Cortex of kidney (tissue), 1 donor: ENCODE measurements at places on chromosomes 5 and 9.

DNA sequence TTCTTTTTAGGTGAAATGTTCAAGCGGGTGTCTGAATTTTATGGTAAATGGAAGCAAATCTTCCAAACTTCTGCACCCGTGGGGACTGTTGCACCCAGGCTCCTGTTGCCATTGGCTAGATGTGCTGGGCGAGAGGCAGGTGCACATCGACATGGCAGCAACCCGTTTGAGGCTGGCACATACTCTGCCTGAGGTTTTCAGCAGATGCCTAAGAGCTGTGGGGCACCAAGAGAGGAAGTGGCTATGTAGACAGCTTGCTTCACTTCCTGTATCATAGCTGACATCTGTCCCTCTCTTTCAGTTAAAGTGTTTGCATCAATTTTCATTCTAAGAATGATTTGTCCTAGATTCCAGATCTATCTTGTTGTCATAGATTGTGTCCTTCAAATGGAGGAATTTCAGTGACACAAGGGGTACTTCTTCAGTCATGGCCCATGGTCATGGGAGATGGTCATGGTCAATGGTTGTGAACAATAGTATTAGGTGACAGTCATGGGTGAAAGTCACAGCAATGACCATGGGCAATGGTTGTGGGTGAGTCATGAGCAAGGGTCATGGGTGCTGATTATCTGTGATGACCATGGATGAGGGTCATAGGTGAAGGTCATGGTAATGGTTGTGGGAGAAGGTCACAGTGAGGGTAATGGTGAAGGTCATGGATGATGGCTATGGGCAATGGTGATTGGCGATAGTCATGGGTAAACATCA lies 115.1 kb upstream of the IRX4 start:
- no peak for DNase-seq

DNA sequence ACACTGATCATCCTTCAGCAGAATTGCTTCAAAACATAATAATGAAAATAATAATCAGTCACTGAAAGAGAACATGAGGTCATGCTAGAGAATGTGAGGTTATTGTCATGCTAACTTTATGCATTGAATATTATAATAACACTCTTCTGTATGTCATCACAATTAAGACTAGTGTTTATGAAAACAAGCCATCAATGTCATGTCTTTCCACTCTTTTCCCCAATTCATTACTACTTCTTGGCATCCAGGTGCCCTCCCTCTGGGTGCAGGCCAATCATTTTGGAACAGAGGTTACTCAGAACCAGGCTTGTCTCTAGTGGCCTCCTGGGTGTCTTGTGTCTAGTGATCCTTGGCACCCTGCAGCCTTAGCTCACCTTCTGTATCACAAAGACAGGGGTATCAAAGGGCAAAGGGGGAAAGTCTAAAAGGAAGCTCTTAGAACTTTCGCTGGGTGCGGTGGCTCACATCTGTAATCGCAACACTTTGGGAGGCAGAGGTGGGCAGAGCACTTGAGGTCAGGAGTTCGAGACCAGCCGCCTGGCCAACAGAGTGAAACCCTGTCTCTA lies 217.6 kb upstream of the PIK3R1 start:
- no peak for DNase-seq

GRCh38 chr9:113558632-113559502 lies 95.3 kb downstream of the RGS3 start:
- DNase-seq = peak; percentile 31

- no peak for DNase-seq
Observed at GRCh38 chr9:126495411-126496180, 118.1 kb upstream of the LMX1B start.

- DNase-seq = no peak
Observed at GRCh38 chr5:123496892-123497291, 15.1 kb upstream of the CSNK1G3 start.

- DNase-seq = no peak
Observed at GRCh38 chr5:151047814-151048425, 27.5 kb downstream of the GPX3 start.

DNA sequence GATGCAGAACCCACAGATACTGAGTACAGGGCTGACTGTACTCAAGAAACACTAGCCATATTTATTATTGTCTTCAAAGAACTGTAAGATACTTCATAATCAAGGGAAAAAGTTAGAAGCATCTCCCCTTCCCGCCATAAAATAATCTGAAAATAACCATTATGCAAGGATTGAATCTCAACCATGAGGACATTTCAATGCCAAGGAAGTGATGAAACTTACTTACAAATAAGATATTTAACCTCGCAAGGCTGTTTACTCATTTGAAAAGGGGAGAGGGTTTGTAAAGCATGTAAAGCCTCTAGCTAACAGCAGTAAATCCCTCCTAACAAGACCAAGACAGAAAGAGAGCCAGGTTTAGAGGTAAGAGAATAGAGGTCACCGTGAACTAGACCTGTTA lies 6.3 kb downstream of the MYO10 start:
- DNase-seq = no peak

DNA sequence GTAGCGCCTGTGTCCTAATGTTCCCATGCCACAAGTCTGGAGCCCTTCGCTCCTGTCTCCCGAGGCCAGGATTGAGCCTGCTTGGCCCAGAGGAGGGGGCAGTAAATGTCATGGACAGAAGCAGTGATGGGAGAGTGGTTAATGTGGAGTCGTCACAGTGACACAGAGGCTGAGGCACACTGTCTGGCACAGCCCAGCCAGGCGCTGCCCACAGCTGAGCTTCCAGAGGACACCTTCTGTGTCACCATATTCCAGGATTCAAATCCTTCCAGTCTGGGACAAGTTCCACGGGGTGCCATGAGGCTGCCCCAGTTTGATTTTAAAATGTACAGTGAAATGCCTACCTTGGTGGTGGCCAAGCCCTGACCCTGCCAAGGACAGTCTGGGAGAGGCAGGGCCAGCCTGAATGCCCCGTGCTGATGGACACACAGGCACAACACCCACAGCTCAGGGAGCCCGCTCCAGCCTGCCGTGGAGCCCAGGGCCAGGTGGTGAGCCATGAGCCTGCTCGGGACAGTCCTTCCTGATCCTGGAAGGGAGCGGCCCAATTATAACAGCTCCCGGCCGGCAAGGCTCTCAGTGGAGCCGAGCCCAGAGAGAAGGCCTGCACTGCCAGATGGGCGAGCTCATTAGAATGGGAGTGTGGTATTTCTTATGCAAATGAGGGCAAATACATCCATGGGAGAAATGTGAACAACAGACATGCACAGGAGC lies 99.1 kb upstream of the RUFY1 start:
- no peak for DNase-seq

DNA sequence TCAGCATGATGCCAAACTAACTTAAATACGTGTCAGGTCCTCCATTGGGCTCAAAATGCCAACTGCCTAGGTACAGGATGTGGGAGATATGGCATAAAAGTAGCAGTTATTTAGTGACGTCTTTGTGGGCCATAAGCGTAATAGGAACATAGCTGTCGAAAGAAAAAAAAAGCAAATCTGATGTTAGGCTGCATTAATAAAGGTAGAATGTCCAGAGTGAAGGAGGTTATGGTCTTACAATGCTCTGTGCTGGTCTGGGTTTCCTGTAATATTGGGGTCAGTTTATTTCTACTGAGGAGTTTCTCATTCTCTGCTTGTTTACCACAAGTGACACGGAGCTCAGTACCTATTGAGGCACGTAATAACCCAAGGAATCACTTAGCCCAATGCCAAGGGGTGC lies 33.4 kb upstream of the SYNPO start:
- DNase-seq = no peak

DNA sequence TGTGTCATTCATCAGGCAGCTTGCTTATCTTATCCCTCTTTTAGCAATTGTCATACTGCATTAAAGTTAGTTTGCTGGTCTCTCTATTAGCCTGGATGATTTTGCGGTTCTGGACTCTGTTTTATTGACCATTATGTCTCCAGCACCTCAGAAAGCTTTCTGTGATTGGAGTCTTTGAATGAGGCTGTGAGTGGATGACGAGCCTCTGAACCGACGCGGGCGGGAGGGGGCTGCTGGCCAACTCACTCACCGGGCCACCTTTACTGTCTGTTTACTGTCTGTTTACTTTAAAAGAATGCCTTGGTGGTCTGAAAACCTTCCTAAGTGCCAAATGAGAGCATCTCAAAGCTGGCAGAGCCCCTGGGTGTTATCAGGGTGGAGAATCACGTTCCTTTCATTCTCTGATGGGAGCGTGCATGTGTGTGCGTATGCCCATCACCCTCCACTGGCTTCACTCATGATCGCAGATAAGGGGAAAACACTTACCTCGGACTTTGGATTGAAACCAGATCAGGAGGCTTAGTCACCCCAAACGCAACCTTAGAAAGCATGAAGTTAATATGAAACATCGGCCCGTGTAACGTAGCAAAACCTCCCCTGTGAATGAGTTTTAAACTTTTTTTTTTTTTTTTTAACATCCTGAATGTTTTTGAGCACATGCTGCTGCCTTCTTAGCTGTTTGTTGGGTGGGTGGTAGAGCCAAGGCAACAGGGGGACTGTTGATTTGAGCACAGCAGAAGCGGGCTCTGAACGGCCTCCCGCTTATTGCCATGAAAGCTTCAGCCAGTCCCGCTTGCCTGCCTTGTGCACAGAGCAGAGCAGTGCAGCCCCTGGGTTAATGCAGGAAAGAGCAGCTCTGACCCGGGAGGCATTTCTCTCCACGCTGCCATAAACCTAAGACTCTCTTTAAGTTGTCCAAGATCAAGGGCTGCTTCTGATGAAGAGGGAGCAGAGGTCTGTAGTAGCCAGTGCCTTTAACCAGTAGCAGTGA lies 173.6 kb downstream of the GADD45G start:
- DNase-seq = no peak

- no peak for DNase-seq
Observed at GRCh38 chr5:169914766-169915165, 65.5 kb downstream of the INSYN2B start.

DNA sequence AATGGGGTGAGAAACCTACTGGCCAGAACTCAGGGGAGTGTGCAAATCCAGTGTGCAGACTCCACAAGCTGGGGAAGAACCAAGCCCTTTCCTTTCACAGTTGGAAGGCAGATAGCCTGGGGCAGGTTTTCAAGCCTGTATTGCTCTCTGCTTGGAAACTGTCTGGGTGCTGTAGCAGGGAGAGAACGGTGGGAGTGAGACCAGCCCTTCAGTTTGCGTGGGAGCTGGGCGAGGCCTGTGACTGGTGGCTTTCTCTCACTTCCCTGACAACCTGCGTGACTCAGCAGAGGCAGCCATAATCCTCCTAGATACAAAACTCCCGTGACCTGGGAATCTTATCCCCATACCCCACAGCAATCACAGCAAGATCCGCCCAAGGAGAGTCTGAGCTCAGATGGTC lies 44.9 kb upstream of the SNCAIP start:
- DNase-seq = no peak

DNA sequence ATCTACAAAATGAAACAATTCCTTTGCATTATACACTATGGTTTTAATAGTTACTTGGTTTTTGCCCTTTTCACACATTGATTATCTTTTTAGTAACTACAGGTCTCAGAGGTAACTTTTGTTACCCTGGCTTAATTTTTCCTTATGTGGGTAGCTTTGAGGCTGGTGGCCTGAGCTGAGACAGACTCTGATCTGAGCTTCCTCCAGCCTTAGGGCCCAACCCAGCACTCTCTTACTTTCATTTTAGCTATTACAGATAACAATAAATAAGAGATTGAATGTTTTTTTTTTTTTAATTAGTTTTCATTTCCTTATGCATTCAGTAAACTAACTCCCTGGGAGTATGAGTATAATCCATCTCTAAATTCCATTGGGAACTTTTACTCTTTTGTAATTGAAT lies 15.1 kb upstream of the OXCT1 start:
- DNase-seq = no peak

DNA sequence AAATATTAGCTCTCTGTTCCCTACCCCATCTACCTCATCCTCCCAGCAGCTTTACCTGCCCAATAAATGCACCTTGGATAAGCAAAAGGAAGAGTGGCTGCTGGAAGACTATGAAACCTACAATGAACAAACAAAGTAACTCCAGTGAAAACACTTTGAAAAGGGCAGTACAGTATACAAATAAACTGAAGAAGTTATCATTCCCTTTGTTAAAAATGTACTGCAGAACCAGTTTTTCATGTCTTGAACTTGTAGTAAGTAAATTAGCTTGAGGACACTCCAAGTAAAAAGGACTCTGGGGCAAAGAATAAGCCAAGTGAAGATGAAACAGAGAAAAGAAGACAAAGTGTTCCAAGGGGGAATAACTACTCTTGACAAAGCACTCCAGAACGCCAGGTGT lies 457.1 kb downstream of the DTWD2 start:
- no peak for DNase-seq

DNA sequence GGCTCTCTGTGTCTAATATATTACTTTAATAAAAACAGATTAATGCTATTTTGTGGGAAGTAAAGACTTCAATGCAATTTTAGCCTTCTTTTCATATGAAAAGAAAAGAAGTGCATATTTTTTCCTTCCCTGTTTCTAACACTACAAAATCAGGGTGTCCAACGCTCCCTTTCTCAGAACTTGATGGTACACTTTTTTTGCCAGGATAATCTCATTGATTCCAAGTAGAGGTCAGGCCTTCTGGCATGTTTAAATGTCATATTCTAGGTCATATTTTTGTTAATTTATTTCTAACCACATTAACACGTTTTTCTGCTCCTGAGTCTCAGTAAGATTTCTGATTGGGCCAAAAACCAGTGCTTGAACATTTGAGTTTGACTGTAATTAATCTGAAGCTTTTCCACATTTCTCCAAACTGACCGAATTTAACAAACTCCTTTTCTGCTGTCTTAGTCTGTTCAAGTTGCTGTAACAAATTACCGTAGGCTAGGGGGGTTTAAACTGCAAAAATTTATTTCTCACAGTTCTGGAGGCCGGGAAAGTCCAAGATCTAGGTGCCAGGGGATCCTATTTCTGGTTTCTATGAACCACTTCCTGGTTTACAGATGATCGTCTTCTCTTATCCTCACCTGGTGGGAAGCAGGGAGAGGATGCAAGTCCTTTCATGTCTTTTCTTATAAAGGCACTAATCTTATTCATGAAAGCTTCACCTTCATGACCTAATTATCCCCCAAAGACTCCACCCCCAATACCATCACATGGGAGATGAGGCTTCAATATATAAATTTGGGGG lies 63.2 kb upstream of the ELL2 start:
- DNase-seq = no peak

DNA sequence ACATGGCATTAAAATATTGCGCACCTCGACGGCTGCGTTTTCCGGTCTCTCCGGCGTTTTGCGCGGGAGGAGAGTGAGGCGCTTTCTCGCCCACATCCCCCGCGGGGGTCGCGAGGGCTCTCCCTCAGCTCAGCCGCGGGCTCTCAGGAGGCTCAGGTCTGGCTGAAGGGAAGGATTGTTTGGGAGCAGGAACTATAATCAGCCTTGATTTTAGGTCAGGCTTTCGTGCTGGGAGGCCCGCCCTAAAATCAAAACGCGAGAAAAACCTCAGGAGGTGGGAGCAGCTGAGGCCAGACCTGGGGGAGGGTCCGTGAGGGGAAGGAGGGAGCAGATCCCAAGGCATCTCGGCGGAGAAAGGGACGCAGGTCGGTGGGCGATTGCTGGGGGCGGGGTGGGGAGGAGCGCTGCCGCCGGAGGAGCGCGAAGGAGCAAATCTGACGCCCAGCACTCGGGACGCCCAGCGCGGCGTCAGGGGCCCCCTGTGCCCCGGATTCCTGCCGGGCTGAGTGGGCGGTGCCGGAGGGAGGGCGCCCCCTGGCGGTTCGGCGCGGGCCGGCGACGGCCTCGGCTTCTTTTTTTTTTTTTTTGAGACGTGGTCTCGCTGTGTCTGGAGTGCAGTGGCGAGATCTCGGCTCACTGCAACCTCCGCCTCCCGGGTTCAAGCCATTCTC lies 18.7 kb upstream of the RNF130 start:
- DNase-seq = no peak

GRCh38 chr5:74016373-74016772 lies 390.4 kb downstream of the ARHGEF28 start:
- no peak for DNase-seq
